ENCODE measurements at places on chromosomes 2 and 18.

DNA sequence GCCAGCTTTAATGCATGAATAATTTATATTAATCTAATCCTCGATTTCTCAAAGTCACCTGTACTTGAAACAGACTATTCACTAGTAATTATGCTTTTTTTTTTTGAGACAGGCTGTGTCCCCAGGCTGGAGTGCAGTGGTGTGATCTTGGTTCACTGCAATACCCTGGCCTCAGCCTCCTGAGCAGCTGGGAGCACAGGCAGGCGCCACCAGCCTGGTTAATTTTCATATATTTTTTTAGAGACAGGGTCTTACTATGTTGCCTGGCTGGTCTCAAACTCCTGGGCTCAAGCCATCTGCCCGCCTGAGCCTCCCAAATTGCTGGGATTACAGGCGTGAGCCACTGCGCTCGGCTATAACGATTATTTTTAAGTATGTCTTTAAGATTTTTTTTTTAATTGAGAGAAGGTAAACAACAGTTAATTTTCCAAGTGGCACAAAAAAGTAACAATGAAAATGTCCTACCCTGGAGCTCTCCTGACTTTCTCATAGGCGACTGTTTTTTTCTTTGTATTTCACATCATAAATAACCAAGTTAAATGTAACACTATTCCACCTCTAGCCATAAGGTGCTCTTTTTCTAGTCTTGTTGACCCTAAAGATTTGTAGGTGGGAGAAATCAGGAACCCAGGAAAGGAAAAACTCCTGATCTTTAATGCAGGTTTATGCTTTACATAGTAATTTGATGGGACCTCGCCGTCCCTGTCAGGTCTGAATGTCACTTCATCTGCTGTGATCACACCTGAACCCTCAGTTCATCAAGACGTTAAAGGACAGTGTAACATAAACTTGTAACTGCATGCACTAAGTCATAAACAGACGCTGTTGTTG, 1.3 kb upstream of the ANKRD12 start:
- no peak for DNase-seq

DNA sequence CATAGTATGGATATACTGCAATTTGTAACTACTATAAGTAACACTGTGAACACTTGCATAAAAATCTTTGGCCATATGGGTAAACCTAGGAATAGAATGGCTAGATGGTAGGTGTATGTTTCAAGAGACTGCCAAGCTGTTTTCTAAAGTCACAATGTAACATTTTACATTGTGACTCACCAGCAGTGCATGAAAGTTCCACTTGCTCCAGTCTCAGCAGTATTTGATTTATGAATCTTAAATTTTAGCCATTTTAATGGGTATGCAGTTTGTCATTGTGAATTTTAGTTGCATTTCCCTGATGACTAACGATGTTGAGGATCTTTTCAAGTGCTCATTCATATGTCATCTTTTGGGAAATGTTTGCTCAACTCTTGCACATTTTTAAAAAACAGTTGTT, 86.1 kb downstream of the FARSB start:
- DNase-seq = no peak

DNA sequence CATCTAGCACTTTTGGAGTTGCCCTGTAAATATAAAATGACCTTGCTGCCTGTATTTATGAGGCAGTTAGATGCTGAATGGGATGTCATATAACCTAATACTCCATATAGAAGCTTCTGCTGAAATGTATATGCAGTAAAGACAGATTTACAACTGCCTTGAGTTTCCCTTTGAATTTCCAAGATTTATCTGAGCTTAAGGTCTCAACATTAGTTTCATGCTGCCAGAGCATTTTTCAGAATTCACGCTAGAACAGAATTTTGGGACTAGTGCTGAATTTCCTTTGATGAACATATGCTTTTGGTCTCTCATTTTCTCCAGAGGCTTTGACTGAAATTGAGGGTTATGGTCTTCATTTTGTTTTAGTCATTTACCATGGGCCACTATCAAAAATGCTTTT, 254.7 kb upstream of the FANCL start:
- no peak for DNase-seq

DNA sequence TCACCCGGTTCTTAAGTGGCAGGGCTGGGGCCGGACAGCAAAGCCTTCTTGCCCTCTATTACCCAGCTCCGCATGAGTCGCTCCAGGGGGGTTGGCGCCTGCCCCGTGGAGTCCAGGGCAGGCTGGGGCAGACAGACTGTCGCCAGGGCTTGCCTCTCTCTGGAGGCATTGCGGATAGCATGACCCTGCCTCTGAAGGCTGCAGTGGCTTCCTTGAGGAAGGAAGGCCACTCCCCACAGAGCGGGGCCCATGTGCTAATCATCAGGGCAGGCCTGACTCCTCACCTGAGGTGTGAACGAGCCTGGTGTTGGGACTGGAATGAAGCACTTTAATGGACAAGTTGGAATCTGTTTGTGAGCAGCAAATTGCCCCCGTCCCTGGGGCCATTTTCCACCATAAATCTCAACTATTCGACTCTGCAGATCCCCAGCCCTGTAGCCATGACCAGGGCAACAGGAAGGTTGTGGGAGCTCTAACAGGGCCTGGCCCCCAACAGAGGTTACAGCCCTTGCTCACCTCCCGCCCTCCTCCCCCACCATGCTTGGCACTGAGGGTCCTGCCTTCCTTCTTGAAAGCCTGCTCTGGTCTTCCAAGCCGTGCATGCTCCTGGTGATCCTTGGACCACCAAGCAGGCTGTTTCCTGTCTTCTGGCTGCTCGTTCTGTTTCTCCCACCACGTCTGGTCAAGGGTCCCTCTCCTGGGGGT, 144.9 kb upstream of the HAAO start:
- DNase-seq = no peak

Data from HuH-7 (cell line).